HCT116 (cell line): ENCODE measurements at places on chromosomes 11 and 22. TPM values are rescaled to one million over a fixed set of nuclear protein-coding genes. Genes with fewer than 3 reads are reported as not detected.

- no peak for DNase-seq
- no peaks in the 10 kb centered on the region for H3K27me3 ChIP-seq
- no peak overlapping the region for H3K4me3 ChIP-seq
- H3K36me3 ChIP-seq, result no peaks in the 10 kb centered on the region
Measured at GRCh38 chr11:47905358-47906059, 57.4 kb upstream of the NUP160 start.

- no peak overlapping the region for H3K4me3 ChIP-seq
- H3K27ac ChIP-seq, result no peak overlapping the region
- H3K4me1 ChIP-seq, result no peaks in the 10 kb centered on the region
- H3K36me3 ChIP-seq, result no peaks in the 10 kb centered on the region
- DNase-seq, result no peak
Measured at GRCh38 chr11:61955422-61956135, 5.4 kb downstream of the BEST1 start.

- DNase-seq, result no peak
- peaks cover 21% of the 10 kb centered on the region for H3K36me3 ChIP-seq
- no peak overlapping the region for H3K4me3 ChIP-seq
- no peaks in the 10 kb centered on the region for H3K27me3 ChIP-seq
Measured at GRCh38 chr11:3022300-3022967, 30.3 kb upstream of the NAP1L4 start.

- peaks cover 15% of the 10 kb centered on the region for H3K4me1 ChIP-seq
- H3K27ac ChIP-seq, result no peak overlapping the region
- no peaks in the 10 kb centered on the region for H3K27me3 ChIP-seq
- DNase-seq, result no peak
- no peak overlapping the region for H3K4me3 ChIP-seq
Measured at GRCh38 chr11:62459080-62459479, 40.2 kb downstream of the SCGB1A1 start.

GRCh38 chr11:125516245-125516644 is 20.2 kb upstream of the FEZ1 start:
- H3K4me3 ChIP-seq, result no peak overlapping the region
- H3K36me3 ChIP-seq, result no peaks in the 10 kb centered on the region
- no peak for DNase-seq
- no peaks in the 10 kb centered on the region for H3K4me1 ChIP-seq
- H3K27ac ChIP-seq, result no peak overlapping the region
- no peaks in the 10 kb centered on the region for H3K27me3 ChIP-seq

DNA sequence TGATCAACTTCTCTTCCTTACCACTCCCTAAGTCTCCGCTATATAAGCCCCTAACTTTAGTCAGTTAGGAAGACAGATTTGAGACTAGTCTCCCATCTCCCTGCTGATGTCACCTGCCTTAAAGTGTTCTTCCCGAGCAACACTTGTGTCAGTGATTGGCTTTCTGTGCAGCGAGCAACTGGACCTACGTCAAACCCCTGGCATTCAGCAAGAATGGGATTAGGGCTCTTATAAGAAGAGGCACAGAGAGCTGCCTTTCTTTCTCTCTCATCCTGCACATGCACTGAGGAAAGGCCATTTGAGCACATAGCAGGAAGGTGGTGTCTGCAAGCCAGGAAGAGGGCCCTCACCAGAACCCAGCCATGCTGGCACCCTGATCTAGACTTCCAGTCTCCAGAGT is 116.6 kb upstream of the THY1 start:
- DNase-seq, result no peak
- no peak overlapping the region for H3K4me3 ChIP-seq
- H3K27me3 ChIP-seq, result no peaks in the 10 kb centered on the region
- no peaks in the 10 kb centered on the region for H3K4me1 ChIP-seq
- H3K36me3 ChIP-seq, result no peaks in the 10 kb centered on the region

DNA sequence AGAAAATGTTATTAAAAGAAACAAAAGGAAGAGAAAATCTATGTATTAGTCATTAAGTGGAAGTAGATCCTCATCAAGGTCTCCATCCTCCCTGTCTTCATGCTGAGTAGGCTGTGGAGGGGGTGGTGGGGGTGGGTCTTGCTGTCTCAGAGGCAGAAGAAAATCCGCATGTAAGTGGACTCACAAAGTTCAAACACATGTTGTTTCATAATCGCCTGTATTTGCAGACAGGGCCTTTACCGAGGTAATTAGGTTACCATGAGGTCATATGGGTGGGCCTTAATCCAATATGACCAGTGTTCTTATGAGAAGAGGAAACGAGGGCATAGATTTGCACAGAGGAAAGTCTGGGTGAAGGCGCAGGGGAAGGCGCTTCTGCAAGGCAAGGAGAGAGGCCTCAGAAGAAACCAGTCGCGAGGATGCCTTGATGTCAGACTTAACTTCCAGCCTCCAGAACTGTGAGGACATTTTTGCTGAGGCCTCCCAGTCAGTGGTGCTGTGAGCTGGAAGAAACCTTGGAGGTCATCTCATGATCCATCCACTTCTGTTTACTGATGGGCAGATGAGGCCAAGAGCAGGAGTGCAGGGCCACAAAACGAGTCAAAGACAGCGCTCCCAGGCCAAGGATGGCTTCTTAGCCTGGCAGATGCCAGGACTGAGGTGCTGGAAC is 49.3 kb upstream of the THY1 start:
- H3K27ac ChIP-seq, result no peak overlapping the region
- H3K4me3 ChIP-seq, result no peak overlapping the region
- no peak for DNase-seq
- H3K4me1 ChIP-seq, result peaks cover 21% of the 10 kb centered on the region; the same call in 1 of the 2 replicates

The SLC35E4 gene
- 6.2 TPM for total RNA-seq

The TIGD3 gene
- 2.4 TPM for total RNA-seq

The MRPL23 gene
- 109 TPM for total RNA-seq

The MAJIN gene
- total RNA-seq, result not detected
